Left ventricle myocardium superior (tissue), 1 donor: ENCODE measurements at places on chromosomes 5 and 9. TPM values are rescaled to one million over a fixed set of nuclear protein-coding genes. Genes with fewer than 3 reads are reported as not detected.

The PCDHB9 gene
- 0.59 TPM for total RNA-seq

The PHF24 gene
- 0.10 TPM for total RNA-seq

- DNase-seq, result no peak
These were observed 103.5 kb upstream of the ARRDC3 start for GRCh38 chr5:91486638-91487037.

- DNase-seq, result no peak
These were observed 9.7 kb downstream of the LRRC14B start for GRCh38 chr5:200985-201384.

DNA sequence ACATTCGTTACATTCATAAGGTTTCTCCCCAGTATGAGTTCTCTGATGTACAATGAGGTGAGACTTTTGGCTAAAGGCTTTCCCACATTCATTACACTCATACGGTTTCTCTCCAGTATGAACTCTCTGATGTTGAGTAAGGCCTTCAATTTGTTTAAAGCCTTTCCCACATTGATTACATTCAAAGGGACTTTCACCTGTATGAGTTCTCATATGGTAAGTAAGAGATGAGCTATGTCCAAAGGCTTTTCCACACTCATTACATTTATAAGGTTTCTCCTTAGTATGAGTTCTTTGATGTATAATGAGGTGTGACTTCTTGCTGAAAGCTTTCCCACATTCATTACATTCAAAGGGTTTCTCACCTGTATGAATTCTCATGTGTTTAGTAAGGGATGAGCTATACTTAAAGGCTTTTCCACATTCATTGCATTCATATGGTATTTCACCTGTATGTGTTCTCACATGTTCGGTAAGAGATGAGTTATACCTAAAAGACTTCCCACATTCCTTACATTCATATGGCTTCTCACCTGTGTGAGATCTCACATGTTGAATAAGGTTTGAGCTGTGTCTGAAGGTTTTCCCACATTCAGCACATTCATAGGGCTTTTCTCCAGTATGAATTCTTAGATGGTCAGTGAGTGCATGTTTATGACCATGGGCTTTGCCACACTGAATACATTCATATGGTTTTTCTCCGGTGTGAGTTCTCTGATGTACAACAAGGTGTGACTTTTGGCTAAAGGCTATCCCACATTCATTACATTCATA, 13.5 kb downstream of the ZFP37 start:
- no peak for DNase-seq

- DNase-seq, result no peak
These were observed 596.2 kb upstream of the DAB2 start for GRCh38 chr5:40021007-40021406.
